Renal cortical epithelial cell (primary cell): ENCODE measurements at places on chromosomes 3 and 15. TPM values are rescaled to one million over a fixed set of nuclear protein-coding genes. Genes with fewer than 3 reads are reported as not detected.

The IGSF11 gene
- 0.05 TPM in 1 of 2 replicates, not detected in the other for total RNA-seq

The LSG1 gene
- total RNA-seq = 33.5 and 37.3 TPM in 2 replicates

The SERINC4 gene
- 0.05 TPM in 1 of 2 replicates, not detected in the other for total RNA-seq

The CYP1A1 gene
- 1.7 TPM in 1 of 2 replicates, not detected in the other for total RNA-seq

The ISLR2 gene
- total RNA-seq = not detected in 2 replicates

The CISH gene
- 1.9 and 6.4 TPM in 2 replicates for total RNA-seq

The GOLGA6A gene
- 0.05 TPM in 1 of 2 replicates, not detected in the other for total RNA-seq

The SIDT1 gene
- under 0.01 and 0.52 TPM in 2 replicates for total RNA-seq
